Neural progenitor cell (in vitro differentiated cells): ENCODE measurements at places on chromosomes 6 and 20. TPM values are rescaled to one million over a fixed set of nuclear protein-coding genes. Genes with fewer than 3 reads are reported as not detected.
A peak's percentile ranks its signal among the peaks of the same experiment; 100 is the strongest.

The PPP1R16B gene
- 0.95 and 1.6 TPM in 2 replicates for total RNA-seq

The DTNBP1 gene
- total RNA-seq: 4.5 and 6.0 TPM in 2 replicates

The KCNS1 gene
- 0.03 TPM in 1 of 2 replicates, not detected in the other for total RNA-seq

The RCAN2 gene
- 5.8 and 6.7 TPM in 2 replicates for total RNA-seq

DNA sequence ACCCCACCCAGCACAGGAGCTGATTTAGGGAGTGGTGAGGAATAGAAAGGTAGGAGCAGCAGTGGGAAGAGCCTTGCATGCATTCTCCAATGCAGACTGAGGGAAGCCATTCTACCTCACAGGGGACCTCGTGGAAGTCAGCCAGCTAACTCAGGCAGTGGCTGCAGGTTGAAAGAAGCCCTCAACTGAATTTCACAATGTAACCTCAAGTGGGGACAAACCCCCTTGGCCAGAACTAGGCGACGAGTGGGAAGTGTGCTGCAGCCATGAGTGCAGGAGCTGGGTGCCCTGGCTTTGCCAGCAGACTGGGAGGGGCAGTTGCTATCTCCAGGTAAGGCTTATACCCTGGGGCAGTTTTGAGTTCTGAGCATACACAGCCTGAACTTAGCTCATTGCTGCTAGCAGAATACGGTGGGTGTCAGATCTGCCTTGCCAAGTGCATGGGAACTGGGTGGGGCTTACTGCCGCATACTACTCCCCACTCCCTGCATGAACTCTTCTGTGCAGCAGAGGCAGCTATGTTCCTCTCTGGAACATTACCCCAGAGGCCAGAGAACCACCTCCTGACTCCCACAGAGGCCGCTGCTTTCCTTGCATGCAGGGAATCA lies 126.5 kb downstream of the CDK19 start:
- DNase-seq: no peak

The TPMT gene
- total RNA-seq: 15.0 and 22.1 TPM in 2 replicates

DNA sequence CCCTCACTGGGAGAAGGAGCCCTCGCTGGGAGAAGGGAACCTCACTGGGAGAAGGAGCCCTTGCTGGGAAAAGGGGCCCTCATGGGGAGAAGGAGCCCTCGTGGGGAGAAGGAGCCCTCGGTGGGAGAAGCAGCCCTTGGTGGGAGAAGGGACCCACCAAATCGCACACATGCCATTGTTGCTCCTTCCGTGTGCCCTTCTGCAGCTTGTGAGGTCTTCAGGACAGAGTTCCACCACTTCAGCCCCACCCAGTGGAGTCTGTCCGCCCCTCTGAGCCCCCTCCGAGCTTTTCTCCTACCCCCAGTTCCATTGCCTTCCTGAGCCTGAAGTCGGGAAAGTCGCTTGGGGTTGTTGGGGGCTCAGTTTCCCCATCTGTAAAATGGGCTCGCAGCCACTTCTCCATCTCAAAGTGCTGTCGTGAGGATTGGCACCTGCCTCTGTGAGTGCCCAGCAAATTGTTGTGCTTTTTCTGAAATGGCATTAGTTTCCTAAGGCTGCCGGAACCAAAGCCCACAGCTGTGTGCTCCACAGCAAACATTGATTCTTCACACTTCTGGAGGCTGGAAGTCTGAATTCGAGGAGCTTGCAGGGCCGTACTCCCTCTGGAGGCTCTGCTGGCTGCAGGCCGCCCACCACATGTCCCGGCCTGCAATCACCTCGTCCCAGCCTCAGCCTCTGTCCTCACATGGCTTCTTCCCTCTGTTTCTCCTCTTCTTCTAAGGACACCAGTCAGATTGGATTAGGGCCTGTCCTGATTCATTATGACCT lies 124.7 kb upstream of the PMEPA1 start:
- DNase-seq: no peak

DNA sequence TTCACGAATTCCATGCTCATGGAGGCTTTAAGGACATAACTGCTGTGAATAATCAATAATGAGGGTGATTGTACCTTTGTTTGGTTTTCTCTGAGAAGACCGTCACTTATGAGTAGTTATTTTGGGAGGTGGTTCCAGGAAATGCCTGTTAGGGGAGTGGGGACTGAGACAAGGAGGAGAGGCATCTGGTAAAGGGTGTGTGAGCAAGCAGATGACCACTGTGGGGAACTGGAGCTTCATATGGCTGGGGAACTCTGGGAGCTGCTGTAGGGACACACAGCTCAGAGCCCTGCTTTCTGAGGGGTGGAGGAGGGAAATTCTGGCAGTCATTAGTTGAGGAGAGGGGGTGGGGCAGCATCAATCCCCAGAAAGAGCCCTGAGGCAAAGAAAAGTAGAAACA lies 71.3 kb upstream of the TINAG start:
- no peak for DNase-seq

DNA sequence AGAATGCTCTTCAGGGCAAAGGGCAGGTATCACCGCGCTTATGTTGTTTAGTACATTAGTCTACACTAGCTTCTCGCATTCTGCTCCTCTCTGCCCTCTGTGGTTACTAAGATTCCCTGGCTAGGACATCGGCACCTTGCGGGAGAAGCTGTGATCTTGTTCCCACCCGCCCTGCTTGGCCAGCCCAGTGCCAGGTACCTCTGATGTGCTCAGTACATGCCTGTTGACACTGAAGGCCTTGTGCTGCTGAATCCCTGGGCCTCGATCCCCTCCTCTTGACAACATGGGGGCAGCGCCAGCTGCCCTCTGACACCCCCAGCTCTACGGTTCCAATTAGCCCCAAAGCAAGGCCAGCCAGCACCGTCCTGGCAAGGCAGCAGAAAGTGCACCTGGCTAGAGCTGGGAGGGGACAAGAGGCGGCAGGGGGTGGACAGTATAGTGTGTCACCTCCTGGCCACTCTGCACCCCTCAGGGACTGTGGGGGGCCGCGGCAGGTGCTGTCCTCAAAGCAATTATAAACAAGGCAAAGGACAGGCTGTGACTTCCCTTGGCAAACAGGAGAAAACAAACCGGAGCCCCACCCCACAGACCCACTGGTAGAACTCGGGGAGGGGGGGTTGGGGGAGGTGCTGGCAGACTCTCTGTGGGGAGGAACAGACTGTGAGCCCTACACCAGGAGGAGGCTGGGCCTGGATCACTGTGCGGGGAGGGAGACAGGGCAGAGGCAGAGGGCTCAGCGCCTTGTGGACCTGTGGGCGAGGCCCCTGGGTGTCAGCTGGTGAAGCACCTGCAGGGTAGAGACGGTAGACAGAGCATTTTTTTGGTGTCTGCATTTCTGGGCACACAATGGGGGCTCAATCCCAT lies 7.1 kb downstream of the TFEB start:
- no peak for DNase-seq

The TAGAP gene
- not detected in 2 replicates for total RNA-seq

- no peak for DNase-seq
Measured at GRCh38 chr6:32615885-32616532, 21.2 kb upstream of the HLA-DQA1 start.

DNA sequence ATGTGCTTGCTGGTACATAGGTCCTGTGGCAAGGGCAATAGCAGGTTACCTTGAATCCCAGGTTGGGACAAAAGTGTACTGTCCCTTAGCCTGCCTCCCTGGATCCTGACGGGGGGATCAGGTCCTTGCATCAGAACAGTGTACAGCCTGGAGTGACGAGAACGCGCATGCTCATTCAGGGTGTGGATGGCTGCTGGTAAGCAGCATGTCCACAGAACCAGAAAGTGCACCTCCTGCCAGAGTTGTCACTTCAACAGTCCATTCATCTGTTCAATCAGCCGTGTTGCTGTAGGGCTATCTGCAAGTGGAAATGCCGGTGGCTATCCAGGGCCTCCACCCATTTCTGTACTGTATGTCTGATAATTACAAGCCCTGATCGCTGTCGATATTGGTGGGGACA lies 236.3 kb upstream of the SOX4 start:
- DNase-seq: no peak

DNA sequence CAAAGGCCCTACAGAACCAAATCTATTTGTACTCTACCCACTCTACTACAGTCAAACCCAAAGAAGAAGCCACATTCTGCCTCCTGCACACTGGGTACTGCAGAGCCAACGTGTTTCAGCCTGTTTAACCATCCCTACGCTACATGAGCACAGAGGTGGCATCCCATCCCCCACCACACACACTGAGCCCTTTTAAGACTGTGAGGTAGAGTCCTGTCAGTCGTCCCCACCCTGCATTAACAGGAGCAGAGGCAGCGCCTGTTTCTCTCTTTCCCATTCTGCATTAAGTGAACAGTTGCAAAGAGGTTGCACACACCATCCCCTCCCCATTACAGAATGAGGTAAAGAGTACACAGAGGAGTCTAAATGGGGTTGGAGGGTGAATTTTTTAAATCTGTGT lies 5.2 kb upstream of the RSPH4A start:
- peak; percentile 47 for DNase-seq

DNA sequence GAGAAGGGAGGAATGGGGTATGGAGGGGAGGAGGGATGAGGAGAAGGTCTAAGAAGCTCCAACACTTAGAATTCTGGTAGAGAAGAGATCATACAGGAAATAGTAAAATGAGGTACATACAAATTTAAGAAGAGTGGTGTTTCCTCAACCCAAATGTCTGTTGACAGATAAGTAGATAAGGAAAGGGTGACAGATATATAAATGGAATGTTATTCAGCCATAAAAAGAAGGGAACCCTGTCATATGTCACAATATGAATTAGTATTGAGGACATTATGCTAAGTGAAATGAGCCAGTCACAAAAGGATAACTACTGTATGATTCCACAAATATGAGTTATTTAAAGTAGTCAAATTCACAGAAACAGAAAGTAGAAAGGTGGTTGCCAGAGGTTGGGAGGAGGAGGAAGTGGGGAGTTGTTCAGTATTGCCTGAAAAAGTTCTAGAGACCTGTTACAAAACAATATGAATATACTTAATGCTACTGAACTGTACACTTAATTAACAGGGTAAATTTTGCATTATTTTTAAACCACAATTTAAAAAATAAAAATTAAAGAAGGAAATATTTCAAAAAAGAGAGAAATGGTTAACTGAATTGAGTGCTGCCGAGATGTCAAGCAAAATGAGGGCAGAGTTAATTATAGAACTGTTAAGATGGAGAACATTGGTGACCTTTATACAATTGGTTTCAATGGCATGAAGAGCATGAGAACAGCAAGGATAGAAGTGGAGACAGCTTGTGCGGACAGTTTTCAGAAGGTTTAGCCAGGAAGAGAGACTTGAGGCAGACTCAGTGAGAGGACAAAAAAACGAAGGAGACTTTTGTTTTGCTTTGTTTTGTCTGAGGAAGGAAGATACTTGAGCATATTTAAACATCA lies 47.6 kb upstream of the ADGRF4 start:
- DNase-seq: no peak

DNA sequence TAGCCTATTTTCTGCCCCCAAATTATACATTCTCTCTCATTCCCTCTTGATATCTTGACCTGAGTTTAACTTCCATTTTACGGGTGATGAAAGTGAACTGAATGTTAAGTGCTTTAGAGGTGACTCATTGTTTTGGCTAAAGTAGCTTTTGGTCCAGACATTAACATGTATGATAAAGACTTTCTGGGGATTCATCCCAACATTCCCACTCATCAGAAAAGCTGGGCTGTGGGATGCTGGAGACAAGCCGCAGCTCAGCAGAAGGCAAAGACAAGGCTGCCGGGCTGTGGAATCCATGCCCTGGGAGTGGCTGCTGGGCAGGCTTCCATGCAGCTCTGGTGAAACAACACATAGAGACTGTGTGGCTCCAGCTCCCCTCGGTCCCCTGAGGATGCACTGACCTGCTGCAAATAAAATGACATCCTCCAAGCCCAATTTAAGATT lies 89.9 kb upstream of the SYNDIG1 start:
- no peak for DNase-seq

The RSPO4 gene
- total RNA-seq: 0.26 and 1.0 TPM in 2 replicates

- no peak for DNase-seq
Measured at GRCh38 chr20:35776513-35777101, 4.8 kb downstream of the PHF20 start.

GRCh38 chr6:136144251-136145023 lies 105.7 kb downstream of the MTFR2 start:
- DNase-seq: no peak

The MLIP gene
- total RNA-seq: not detected in 2 replicates

The ETV7 gene
- 0.09 and 0.11 TPM in 2 replicates for total RNA-seq

The RSPO3 gene
- 0.81 and 2.4 TPM in 2 replicates for total RNA-seq

DNA sequence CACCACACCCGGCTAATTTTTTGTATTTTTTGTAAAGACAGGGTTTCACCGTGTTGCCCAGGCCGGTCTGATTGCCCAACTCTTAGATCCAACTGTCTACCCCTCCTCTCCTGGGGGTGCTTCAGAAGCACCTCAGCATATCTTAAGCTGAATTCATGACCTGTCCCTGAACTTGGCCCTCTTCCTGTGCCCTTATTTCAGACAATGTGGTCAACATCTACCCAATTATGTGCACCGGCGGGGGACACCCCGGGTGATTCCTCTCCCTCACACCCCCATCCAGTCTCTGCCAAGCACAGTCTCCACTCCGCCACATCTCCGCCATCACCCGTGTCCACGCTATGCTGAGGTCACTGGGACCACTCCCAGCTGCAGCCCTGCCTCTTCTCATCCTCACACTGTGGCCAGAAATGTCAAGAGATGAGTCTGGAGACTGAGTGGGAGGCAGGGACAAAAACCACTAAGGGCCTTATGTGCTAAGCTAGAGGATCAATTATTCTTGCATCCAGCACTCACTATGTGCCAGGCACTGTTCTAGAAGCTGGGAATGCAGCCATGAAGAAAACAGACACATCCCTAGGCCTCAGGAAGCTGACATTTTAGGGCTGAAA lies 111.9 kb downstream of the ARMC2 start:
- DNase-seq: no peak

DNA sequence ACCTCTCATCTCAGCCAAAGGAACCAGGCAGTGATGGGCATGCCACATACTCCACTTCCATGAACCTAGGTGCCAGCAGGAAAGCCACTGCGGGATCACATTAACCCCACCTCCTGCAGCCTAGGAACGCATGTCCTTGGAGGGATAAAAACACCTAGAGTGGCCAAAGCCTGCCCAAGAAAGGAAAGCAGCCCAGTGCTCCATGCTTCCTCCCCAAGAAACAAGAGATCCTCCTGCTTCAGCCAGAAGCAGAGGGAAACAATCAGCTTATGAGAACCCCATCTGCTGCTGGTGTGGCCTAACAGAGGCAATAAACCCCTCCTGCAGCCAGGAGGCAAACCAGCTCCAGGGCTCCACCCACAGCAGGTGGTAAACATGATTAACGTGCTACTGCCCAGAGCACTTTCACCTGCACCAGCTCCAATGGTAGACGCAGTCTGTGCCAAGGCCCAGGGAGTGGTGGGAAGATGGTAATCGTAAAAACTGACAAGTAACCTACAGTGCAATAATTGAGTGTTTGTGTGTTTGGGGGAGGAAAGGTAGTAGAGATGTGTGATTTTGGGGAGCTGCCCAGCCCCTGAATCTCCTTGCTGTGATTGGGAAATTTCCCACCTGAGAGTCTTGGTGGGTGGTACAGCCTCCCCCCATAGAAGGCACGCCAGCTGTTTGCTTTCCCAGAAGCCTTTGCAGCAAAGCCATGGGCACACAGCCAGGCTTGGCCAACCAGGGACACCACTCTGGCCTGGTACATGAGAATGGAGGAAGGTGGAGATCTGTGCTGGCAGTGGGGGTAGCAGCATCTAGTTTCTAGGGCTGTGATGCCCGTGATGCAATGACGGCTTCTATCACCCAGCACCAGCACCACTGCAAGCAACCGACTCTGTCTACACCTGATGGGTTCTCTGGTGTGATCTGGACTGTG lies 50.6 kb upstream of the TBC1D7 start:
- DNase-seq: no peak

- peak; percentile 18 for DNase-seq
Measured at GRCh38 chr6:149484733-149485700, at the start of gene ZC3H12D. Gene ZC3H12D, minus strand, starts transcription at chr6:149485014. Its CDS starts 10,471 bp downstream, at chr6:149474543.

The THBD gene
- 0.06 and 0.15 TPM in 2 replicates for total RNA-seq
